ENCODE measurements at places on chromosomes 7 and 10.

DNA sequence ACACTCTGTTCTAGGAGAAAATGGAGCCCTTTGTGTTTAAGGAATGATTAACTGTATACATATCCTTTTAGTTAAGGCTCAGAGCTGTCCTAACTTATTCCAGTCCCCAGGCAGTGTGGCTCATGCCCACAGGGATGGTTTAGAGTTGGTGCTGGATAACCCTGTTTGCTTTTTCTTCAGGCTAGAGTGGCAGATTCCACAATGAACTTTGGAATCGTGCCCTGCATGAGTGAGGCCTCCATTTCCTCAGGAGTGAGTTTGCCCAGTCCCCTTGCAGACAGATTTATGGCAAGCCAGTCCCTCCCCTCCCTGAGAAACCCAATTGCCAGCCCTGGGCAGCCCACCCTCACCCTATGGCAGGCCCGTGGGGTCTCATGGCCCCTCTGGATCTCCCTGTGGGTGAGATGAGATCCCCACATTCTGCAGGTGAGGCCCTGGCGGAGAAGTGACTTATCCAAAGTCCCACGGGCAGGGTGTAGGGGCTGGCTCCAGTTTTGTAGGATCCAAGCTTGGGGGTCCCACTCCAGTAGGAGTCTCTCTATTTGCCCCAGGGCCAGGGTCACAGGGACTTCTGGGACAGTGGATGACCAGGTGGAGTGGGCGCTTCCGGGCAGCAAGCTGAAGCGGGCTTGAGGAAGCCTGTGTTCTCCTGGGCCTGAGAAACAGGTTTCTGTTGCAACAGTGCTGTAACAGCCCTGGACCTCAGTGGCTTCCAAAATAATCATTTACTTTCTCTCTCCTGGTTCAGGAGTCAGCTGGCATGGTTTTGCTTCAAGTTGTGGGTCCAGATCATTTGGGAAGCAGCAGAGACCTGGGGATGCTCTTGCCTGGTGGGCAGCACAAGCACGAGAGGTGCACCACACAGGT lies 9.0 kb upstream of the COMTD1 start:
- DNase-seq, result no peak

- no peak for DNase-seq
Measured at GRCh38 chr7:89042940-89043339, 247.4 kb upstream of the TEX47 start.

DNA sequence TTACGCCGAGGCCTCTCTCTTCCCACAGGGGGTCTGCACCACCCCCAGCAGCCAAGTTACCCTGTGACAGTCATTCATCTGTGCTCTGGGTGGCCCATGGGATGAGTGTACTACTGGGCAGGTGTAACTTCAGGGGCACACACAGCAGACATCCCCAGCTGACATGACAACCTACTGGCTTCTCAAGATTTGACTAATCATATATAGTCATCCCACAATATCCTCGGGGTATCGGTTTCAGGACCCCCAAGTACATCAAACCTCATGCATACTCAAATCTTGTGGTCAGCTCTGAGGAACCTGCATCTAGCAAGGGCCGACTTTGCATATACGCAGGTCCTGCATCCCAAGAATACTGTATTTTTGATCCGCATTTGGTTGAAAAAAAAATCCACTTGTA lies 336.9 kb upstream of the C7orf33 start:
- DNase-seq, result peak; percentile 60

- no peak for DNase-seq
Measured at GRCh38 chr7:30987178-30987577, 23.4 kb downstream of the GHRHR start.

- DNase-seq, result no peak
Measured at GRCh38 chr10:92727550-92727949, 37.8 kb downstream of the HHEX start.

DNA sequence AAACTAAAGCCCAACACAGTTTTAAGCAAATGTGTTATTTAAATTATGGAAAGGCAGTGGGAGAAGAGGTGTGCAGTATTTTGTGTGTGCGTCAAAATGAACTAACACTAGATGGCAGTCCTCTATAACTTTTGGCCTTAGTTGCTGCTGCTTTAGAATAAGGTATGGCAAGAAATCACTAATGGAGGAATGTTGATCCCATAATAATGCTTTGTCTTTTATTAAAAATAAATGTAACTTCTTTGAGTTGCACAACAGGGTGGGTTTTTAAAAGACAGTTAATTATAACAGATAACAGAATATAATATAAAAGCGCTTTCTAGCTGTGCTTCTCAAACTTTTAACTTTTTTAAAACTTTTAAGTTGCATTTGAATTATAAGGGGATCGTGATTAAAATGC lies 56.4 kb downstream of the BBS9 start:
- DNase-seq, result no peak

Measured in GM12864 (cell line).